RKO (cell line): ENCODE measurements at places on chromosomes 6 and 20.

DNA sequence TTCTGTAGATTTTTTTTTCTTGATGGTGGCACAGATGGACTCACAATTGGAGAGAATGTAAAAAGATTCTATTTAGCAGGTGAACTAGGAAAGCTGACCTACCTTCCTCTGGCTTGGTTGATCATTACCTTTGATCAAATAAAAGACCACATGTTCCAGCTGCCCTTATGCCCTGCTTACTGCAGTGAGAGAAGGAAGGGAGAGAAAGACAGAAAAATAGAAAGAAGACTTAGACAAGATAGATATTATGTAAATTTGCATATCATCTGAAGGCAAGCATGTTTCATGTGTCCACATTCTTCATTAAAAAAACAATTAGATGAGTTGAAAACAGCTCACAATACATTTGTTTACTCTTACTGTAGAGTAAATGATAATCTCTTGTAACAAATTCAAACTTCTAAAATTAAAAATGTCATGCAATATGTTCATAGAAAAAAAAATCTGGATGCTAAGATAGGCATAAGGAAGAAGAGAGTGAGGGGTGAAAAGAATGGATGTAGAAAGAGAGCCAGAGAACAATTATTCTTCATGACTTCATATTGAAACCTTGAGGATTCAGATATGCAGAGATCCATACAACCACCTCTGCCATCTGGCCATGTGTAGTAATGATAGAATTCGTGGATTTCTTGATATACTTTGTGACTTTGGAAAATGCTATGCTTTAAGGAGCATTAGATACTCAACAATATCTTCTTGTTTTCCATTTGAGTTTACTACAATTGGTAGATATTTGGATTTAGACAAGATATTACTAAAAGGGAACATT, 71.7 kb downstream of the RFX6 start:
- DNase-seq, result no peak

DNA sequence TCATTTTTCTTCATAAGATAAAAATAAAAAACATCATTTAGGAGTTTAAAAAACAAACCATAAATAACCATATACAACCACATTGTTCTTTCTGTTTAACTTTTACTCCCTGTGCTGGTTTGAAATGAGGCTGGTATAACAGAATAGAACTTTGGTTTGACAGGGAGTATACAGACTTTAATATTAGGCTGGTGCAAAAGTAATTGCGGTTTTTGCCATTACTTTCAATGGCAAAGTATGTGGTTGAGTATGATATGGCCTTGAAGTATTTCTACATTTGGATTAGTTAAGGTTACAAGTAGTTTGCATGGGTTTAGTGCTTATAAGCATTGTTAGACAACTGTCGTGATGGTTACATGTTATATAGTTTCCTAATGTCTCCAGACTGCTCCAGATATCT, 29.0 kb upstream of the COL10A1 start:
- no peak for DNase-seq

DNA sequence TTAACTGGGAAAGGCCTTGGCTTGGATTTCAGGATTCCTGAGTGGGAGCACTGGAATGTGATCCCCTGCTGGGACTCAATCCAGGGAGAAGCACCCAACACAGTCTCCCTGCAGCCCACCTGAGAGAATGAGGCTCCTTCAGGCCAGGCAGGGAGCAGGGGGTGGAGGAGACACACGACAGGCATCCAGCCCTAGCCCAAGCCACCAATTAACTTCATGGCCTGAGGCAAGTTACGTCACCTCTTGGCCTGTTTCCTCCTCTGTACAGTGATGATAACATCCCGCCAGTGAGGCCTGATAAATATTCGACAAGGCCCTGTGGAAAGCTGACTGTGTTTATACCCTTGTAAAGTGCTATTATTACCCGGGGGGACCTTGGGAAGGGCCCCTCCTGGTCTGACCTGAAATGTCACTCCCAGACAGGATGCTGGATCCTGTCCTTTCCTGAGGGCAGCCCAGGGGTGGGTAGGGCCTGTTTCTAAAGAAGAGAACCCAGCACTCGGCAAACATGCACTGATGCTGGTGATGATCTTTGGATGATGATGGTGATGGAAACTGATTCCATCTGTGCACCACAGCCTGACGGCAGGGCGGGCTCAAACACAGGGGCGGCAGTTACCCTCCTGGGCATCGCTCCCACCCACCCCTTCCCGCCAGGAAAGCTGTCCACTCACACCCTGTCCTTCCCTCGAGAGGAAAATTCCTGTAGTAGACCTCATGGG, 12.4 kb downstream of the FRS3 start:
- no peak for DNase-seq

- no peak for DNase-seq
These were observed 7.3 kb downstream of the SNPH start for GRCh38 chr20:1273366-1273765.

DNA sequence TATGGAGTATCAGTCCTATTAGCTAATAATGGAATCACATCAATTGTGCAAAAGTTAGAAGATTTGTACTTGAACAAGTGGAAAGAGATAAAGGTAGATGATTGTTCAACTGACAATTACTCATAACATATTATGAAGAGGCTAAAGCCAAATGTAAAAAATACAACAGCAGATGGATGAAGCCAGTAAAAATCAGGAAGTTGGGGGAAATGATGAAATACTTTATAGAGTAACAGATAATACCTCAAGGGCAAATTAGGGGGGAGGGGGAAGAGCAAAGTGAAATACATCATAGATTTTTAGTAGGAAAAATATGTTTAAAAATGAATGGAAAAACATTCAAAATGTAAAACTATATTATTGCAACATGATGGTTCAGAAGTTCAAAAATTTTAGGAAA, 114.0 kb downstream of the PDSS2 start:
- DNase-seq, result no peak

DNA sequence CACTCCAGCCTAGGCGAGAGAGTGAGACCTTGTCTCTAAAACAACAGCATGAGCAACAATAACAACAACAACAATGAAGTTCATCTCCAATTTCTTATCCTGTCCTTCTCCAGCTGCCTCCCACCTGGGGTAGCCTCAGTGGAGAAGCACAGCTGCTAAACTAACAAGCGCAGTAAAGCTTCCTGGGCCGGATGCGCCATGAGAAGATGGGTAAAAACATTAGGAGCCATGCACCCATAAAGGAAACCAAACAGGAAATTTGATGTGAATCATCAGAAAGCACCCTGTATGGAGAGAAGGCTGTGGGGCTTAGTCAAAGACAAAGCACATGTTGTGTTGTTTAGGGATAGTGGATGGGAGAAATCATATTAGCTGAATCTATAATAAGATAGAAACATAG, 61.1 kb upstream of the CCN6 start:
- peak; percentile 16 for DNase-seq

DNA sequence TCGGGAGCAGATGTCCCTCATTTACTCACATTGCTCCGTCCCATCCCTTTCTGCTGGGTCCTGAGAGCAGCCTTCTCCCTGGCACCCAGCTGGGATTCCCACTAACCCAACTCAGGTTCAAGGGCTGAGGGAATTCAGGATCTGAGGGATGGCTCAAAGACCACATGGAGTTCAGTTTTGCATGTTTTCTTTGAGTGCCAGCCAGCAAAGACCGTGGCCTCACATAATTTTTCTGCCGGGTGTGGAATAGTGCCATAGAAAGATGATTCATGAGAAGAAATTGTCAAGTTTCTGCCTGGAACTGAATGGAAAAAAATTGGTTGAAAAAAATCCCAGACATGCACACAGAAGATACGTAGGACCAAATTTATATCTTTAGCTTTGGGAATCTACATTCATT, 168.6 kb downstream of the CD83 start:
- no peak for DNase-seq

DNA sequence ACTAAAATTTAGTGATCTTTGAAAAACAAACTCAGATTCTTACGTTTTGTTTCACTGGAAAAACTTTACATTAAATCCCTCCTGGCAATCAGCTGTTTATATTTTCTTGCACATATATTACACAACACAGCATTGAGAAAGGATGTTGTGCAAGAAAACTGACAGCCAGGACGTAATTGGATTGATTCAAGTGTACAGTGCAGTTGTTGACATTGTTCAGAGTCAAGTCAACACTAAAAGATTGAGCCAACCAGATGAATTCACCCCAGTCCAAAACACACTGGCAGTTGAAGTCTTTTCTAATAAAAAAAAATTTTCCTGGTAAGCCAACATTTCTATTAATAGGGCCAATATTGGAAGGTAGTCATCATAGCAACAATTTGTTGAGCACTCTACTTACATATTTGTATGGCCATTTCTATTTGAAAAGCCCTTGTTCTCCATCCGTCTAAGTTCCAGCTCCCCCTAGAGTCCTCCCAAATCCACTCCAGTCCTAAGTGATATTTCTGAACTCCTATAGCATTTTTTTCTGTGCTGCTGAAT, 20.9 kb upstream of the VNN1 start:
- peak; percentile 30 for DNase-seq

DNA sequence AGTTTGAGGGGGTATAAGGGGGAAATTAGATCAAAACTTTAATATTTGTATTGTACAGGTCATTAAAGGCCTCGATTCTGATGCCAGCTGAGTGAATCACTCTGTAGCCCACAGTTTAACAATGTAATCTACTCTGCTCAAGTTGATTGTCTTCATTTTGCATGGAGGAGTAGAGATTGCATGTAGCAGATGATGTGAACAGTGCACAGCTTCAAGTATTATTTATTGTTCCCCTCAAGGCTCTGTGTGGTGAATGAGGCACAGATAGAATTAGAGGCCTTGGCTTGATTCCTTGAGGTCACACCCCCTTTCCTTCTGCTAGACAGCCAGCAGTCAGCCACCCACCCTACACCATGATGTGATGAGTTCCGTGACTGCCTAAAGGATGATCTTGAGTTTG, 38.1 kb downstream of the TXLNB start:
- DNase-seq, result no peak

DNA sequence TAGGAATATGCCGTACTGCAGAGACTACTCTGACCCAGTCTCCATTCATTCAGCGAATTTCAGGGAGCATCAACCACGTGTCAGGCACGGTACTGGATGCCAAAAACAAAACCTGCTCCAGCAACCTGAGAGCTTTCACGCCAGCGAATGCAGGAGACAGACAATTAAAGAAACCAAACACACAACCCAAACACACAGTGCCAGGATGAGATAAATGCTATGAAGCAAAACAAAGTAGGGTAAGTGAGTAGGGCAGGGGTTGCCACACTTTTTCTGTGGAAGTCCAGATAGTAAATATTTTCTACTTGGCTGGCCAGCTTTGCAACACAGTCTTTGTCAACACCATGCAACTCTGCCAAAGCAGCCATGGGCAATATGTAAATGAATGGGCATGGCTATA, 10.0 kb downstream of the MOCS1 start:
- DNase-seq, result no peak

DNA sequence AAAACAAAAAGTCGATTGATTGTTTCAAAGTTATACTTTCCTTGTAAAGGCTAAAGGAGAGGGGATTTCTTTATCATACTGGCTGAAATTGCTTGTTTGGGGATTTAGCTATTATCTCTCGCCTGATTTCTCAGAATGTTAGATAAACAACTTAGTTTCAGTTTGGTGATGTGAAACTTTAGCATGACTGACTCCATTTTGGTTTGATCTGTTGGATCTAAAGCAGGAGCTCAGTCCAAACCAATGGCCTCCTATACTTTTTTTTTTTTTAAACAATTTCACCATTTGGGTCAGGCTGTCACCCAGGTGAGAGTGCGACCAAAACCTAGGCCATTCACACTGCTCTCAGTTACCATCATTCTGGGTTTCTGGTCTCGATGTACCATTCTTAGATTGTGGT, 45.4 kb upstream of the SLC16A10 start:
- DNase-seq, result no peak

DNA sequence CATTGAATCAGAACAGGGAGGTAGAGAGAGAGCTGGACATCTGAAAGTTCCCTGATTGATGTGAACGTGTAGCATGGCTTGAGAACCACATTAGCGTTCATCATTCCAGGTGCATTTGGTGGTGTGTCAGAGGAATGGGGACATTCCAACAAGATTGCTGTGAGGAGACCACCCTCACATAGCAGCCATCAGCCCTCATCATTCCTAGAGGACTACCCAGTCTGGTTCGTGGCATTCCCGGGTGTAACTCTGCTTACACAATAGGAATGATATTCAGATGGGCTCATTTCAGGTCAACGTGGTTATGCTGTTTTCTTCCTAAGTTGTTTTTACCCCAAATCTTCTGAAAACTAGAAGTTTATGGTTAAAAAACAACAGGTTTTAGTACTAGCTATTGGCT, 62.2 kb upstream of the KLHL31 start:
- DNase-seq, result no peak

GRCh38 chr6:111411978-111412566, 70.9 kb downstream of the REV3L start:
- no peak for DNase-seq

DNA sequence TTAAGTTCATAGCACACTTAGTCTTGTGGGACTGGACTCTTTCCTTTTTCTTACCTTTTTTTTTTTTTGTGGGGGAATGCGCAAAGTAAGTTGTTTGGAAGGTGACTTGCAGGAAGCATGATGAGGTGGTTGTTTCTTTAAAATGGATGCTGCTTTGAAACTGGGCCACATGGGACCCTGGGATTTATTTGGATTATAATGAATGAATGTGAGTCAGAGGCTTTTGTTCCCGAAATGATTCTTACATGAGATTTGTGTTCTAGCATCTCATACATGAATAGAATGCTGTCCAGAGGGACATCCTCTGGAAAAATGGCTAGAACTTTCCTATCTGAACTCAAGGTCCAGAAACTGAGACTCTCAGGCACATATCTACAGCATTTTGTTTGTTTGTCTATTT, 236.6 kb upstream of the RNF24 start:
- DNase-seq, result no peak

GRCh38 chr6:125314009-125314581, 12.3 kb upstream of the HDDC2 start:
- peak; percentile 72 for DNase-seq

- no peak for DNase-seq
These were observed 920 bp upstream of the EPHA7 start for GRCh38 chr6:93420163-93420795.

DNA sequence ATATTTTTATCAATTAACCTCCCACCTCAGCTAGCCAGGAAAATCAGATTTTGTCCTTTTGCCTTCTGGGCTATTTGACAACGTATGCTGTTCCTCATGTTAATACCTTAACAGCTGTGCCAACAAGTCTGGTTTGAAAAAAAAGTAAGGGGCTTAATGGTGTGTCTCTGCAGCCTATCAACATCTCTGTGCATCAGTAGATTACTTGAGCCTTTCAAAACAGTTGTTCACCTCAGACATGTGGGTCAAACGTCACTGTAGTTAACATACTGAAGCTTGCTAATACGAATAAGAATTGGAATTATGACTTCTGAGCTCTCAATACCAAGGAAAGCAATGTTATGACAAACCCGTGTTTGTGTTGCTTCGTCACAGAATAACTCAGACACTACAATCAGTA, 23.0 kb downstream of the CEP57L1 start:
- DNase-seq, result no peak
